ENCODE measurements at places on chromosomes 7 and 10. TPM values are rescaled to one million over a fixed set of nuclear protein-coding genes. Genes with fewer than 3 reads are reported as not detected.

DNA sequence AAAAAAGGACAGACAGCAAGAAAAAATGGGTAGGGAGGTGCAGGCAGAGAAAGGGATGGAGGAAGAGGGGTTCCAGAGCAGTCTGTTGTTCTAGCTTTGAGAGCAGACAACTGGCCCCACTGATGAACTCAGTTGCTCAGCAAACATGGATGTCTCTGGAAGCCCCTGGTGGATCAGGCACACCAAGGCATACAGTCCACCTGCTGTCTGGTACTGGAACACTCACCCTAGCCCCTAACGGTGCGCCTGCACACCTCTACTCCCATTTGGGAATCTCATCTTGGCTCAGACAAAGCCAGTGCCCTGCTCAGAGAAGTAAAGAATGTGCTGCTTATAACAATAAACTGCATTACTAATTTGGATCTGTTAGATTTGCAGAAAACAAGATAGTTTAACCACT, 7.7 kb downstream of the MACROH2A2 start:
- no peaks in the 10 kb centered on the region for H3K27me3 ChIP-seq
- no peak for DNase-seq
- H3K4me1 ChIP-seq = no peaks in the 10 kb centered on the region
- no peak overlapping the region for H3K27ac ChIP-seq
- H3K36me3 ChIP-seq = no peaks in the 10 kb centered on the region

ARMC10 gene
- total RNA-seq = 28.0 TPM

OIT3 gene
- total RNA-seq = not detected

- no peaks in the 10 kb centered on the region for H3K27me3 ChIP-seq
- DNase-seq = no peak
- peaks cover 41% of the 10 kb centered on the region for H3K36me3 ChIP-seq
- no peak overlapping the region for H3K4me3 ChIP-seq
- no peaks in the 10 kb centered on the region for H3K4me1 ChIP-seq
Measured at GRCh38 chr7:1894313-1894900, 224.3 kb downstream of the ELFN1 start.

DNA sequence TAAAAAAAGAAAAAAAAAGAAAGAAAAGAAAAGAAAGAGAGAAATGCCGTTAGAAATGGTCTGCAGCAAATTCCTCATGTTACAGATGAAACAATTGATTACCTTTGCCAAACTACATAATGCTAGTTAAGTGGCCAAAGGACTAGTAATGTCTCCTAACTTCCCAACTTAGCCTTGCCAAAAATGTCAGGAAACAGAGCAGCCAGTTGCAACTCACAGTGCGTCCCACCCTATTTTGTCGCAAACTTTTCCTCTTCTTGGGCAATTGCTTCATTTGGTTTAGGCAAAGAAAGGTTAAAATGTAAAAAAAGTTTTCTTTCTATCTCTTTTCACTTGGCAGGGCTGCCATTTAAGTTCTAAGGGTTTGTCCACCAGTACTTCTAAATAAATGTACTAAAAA, 53.1 kb downstream of the APBB1IP start:
- peaks cover 13% of the 10 kb centered on the region for H3K4me1 ChIP-seq
- DNase-seq = no peak
- no peaks in the 10 kb centered on the region for H3K27me3 ChIP-seq
- H3K27ac ChIP-seq = no peak overlapping the region
